ENCODE measurements at places on chromosomes 1 and 21.

DNA sequence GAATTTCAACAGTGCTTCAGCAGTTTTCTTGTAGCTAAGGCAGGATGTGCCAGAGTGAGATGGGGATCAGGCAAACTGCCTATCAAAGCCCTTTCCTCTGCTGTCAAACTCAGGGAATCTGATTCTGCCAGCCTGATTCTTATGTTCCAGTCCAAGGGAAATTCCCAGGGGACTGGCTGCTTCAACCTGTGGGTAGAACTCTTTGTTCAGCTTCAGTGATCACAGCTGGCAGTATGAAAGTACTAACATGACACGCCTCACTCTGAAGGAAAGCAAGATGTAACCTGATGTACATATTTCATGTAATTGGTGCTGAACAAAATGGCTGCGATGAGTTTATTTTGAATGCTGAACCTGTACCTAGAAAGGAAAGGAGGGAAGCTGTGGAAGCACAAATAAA lies 40.1 kb upstream of the SLC5A9 start:
- DNase-seq: no peak

DNA sequence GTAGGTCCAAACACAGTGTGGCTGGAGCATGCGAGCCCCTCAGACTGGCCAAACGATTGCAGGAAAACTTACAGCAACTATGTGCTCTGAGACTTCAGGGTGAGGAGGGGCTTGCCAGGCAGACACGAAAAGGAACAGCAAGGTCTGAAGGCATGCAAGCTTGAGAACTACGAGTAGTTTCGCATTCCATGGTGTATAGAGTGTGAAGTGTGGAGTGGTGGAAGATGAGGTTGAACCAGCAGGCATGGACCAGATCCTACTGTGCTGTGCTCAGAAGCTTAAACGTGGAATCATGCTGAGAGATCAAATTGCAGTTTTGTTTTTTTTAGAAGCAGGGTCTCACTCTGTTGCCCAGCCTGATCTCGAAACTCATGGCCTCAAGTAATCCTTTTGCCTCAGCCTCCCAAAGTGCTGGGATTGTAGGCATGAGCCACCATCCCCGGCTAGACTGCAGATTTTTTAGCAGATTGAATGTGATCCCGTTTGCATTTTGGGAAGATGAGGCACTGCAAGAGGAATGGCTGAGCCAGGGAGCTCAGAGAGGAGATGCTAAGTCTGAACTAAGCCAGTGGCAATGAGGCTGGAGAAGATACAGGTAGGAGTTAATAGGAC lies 5.1 kb upstream of the TFAP2E start:
- no peak for DNase-seq

GRCh38 chr1:85289207-85289847 lies 12.9 kb upstream of the BCL10 start:
- no peak for DNase-seq

- no peak for DNase-seq
These were observed 17.5 kb downstream of the ASAP3 start for GRCh38 chr1:23466423-23466989.

GRCh38 chr1:61104220-61104671 lies 21.9 kb downstream of the NFIA start:
- no peak for DNase-seq

DNA sequence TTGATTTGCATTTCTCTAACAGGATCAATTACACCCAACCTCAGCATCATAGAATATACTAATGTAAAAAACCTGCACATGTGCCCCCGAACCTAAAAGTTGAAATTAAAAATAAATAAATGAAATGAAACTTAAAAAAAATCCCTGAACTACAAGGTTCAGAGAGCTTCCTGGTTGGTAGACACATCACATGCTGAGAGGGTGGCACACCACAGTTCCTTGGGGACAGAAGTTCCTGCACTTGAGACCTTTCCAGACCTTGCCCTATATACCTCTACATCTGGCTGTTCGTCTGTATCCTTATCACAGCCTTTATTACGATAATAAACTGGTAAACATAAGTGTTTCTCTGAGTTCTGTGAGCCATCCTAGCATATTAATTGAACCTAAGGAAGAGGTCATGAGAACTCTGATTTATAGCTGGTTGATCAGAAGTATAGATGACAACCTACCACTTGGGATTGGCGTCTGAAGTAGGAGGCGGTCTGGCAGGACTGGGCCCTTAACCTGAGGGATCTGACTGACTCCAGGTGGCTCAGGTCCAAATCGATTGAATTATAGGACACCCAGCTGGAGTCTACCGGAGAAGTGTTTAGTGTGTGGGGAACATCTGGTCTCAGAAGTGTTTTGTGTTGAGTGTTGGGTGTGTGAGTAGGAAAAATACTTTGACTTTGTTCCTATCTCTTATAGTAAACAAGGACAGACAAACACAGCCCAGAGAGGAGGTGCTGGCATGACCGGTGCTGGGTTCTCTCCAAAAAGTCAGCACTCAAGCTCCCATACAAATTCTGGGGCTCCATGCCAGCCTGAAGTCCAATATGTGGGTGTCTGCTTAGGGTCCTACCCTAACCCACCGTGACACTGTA lies 19.0 kb downstream of the C1orf115 start:
- no peak for DNase-seq

DNA sequence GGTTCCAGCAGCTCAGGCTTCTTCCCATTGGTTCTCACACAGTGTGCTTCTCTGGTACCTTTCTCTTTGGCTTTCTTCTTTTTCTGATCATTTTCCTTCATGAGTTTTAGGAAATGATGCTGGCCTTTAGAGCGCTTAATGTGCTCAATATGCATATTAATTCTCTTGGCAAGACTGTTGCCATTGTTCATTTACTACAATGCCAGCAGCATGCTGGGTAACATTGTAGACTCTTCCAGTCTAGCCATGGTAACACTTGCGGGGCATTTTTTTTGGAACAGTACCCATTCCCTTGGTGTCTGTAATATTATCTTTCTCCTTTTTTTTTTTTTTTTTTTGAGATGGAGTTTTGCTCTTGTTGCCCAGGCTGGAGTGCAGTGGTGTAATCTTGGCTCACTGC lies 21.7 kb downstream of the UBE4B start:
- DNase-seq: peak; percentile 49

DNA sequence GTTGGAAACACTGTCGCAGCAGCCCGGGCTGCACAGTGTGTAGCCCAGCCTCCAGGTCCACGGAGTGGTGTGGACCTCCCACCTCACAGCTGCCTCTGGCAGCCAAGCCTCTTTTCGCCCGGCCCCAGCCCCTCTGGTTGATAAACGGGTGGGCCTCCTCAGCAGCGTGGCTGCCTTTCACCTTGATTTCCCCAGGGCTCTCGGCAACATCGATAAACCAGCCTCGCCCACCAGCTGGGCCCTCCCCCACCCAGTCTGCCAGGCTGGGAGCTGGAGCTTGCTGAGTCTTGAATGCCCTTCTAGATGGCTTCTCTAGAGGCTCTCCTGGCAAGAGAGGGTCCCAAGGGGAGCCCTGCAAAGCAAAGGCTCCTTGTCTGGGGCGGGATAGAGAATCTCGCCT lies 31.0 kb upstream of the LHX4 start:
- no peak for DNase-seq
